HT-29 (cell line): ENCODE measurements at places on chromosomes 13 and 19.

DNA sequence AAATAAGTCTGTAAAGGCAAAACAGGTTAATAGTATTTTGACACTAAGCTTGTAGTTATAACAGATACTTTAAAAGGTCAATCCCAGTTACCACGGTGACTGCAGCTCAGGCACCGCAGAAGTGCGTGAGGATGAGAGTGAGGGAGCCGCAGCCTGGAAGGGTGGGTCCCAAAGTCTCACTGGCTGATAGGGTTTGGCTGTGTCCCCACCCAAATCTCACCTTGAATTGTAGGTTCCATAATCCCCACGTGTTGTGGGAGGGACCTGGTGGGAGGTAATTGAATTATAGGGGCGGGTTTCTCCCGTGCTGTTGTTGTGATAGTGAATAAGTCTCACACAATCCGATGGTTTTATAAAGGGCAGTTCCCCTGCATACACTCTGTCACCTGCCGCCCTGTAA, 40.0 kb upstream of the GAS6 start:
- DNase-seq = no peak

DNA sequence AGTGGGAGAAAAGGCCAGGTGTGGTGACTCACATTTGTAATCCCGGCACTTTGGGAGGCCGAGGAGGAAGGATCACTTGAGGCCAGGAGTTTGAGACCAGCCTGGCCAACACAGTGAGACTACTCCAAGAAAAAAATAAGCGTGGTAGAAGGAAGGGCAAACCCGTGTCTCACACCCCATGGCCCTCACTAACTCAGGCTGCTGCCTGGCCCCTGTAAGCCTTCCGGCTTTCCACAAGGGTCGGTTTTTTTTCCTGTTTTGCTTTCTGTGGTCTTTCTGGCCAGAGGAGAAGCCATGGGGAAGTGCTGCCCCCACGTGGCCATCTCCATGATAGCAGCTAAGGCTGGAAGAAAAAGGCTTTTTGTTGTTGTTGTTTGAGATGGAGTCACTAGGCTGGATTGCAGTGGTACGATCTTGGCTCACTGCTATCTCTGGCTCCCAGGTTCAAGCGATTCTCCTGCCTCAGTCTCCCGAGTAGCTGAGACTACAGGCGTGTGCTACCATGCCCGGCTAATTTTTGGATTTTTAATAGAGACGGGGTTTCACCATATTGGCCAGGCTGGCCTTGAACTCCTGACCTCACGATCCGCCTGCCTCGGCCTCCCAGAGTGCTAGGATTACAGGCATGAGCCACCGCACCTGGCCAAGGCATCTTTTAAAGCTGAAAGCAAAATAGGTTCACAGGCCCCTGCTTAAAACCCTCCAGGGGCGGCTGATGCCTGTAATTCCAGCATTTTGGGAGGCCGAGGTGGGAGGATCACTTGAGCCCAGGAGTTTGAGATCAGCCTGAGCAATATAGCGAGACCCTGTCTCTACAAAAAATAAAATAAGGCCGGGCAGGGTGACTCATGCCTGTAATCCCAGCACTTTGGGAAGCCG, 7.5 kb upstream of the ARHGEF18 start:
- peak; percentile 77 for DNase-seq

- DNase-seq = no peak
Measured at GRCh38 chr13:52924289-52925148, 76.1 kb upstream of the PCDH8 start.

DNA sequence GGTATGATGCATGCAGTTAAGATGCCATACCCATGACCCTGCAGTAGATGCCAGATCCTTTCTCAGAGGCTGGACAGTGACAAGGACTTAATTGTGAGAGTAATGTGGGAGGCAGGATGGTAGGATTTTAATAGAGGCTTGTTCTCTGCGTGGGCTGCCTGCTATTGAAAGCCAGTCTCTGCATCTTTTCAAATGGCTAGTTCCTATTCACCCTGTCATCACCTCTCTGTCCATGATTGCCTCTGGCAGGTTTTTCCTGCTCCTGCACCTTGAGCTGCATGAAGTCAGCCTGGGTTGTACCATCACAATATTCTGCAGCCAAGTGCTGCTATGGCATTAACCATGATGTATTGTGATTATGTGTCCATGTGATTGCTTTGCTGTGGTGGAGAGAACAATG, 440.5 kb downstream of the ITGBL1 start:
- no peak for DNase-seq

DNA sequence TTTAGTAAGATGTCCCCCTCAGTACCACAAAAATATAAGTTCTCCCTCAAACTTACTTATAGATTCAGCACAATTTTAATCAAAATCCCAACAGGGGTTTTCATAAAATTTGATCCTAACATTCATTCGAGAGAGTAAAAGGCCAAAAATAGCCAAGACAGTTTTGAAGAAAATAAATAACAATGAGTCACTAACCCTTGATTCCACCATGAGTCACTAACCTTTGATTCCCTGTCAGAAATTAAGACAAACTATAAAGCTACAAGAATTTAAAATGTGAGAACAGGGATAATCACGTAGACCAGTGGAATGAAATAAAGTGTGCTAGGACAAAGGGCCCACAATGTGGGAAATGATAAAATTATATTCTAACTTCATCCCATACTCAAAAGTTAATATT, 320.3 kb downstream of the SUCLA2 start:
- DNase-seq = peak; percentile 21

GRCh38 chr13:33524086-33524485, 238.5 kb upstream of the STARD13 start:
- DNase-seq = no peak

DNA sequence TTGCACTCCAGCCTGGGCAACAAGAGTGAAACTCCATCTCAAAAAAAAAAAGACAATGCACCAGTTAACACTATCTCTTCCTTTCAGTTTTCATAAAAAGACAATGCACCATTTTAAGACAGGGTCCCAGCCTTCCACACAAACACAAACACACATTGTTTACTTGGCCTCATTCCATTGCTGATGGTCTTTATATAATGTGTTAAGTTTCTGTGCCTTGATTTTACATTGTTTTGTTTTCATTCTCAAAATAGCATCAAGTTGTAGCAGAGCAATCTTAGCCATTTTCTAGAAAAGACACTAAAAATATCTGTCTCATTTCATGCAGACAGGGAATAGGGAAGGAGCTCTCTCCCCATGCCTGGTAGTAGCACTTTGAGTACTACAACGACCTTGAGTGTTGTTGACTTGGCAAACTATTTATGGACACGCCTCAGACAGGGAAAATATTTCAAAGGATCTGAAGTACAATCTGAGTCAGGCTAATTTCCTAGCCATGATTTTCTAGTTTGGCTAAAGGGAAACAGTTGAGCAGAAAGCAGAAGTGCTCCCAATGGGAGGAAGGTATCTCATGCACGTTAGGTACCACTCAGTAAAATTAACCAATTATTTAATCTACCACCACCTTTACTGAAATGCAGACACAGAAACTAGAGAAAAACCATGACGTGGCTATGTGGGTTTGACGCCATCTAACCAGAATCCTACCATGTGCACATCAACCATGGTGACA, 120.6 kb downstream of the ABCC4 start:
- DNase-seq = no peak

- no peak for DNase-seq
Measured at GRCh38 chr19:40626918-40627317, 25.7 kb downstream of the LTBP4 start.

DNA sequence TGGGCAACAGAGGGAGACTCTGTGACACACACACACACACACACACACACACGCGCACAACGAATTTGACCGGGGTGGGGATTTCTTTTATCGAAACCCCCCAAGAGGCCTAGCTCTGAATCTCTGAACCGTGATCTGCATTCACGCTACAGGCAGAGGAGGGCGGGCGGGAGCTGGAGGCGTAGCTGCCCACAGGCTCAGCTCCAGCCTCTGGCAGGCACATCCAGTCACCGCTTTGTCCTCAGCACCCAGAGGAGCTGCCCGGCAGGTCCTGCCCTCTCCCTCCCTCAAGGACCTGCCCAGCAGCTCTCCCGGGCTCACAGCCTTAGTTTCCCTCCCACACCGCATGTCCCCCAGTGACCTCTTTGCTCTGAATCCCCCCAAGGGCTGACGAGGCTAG, 20.0 kb downstream of the CILP2 start:
- DNase-seq = no peak

DNA sequence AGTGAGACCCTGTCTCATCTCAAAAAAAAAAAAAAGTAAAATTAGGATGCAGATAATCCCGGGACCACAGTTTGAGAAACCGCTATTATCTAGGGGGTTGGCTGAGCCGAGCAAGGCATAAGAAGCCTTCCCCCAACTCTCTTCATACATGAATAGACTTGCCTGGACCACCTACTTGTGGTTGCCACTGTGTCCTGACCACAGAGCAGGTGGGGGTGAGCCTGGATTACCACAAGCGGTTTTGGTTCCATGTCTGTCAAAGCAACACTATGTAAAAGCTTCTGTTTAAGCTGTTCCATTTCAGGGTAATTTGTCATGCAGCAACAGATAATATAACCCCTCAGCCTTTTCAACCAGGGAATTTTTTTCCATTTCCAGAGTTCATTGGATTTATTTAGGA, 3.3 kb upstream of the NAPA start:
- DNase-seq = no peak

DNA sequence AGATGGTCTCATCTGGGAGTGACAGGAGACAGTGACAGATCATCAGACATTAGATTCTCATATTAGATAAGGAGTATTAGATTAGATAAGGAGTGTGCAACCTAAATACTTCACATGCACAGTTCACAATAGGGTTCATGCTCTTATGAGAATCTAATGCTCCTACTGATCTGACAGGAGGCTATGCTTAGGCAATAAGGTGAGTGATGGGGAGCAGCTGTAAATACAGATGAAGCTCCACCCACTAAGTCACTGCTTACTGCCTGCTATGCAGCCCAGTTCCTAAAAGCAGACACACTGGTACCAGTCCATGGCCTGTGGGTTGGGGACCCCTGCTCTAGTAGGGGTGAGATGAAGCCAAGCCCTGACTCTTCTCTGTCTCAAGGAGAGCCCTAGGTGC, 10.0 kb upstream of the IGFL3 start:
- DNase-seq = peak; percentile 29

- DNase-seq = peak; percentile 90
Measured at GRCh38 chr19:52923778-52924593, 758 bp upstream of the ZNF888 start.

GRCh38 chr13:54879036-54879435, 1850.4 kb downstream of the OLFM4 start:
- no peak for DNase-seq

GRCh38 chr19:19551853-19552192, 13.8 kb downstream of the CILP2 start:
- DNase-seq = no peak

DNA sequence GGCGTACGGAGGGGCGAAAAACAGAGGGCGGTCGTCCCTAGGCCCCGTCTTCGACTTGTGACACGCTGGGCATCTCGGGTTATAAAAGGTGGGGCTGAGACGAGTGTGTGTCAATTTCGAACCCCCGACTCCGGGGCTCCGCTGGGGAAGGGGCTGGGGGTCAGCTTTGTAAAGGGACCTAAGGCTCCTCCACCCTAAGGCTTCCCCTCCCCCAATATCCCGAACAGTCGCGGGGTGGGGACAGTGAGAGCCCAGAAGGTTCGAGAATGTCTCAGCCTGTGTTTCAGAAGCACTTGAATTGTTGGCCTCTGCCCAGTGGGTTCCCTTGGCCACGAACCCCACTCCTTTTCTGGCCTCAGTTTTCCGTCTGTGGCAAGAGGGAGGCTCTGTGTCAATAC, 450 bp downstream of the SELENOW start:
- DNase-seq = peak; percentile 63

GRCh38 chr19:5342573-5343201, 2.1 kb upstream of the PTPRS start:
- DNase-seq = no peak

DNA sequence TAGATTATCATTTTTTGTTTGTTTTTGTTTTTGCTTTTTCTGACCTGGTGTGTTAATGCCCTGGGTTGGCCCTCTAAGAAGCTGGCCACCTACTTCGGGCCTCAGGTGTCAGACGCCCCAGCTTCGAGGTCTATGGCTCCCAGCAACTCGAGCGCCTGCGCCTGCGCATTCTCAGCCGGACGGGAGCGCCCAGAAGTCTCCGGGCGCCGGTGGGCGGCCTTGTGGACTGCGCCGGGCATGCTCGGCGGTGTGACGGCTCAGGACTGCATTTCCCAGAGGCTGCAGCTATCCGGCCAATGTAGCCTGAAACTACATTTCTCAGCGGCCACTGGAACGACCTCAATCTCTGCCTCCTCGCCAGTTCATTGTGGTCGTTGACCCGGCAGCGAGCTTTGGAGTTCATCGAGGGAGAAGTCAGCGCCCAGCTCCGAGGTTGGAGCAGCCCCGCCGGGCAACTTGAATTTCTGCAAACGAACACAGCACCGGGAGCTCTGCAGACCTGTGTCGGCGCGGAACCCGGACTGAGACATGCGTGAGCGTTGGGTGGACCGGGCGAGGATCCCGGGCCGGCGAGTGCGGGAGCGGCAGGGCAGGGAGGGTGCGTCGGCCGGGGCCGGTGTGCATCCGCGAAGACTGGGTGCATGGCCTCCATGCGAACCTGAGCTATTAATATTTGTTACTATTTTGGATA, at the start of gene ZNF30:
TSS of gene ZNF30 (plus strand) at position 219 of the 691 bp plus-strand sequence. CDS start 3,045 bp downstream, outside the sequence.
- peak; percentile 98 for DNase-seq

GRCh38 chr13:30403456-30403855, 18.8 kb upstream of the UBE2L5 start:
- no peak for DNase-seq

GRCh38 chr13:49664606-49665005, 26.7 kb downstream of the EBPL start:
- DNase-seq = no peak

- peak; percentile 59 for DNase-seq
Measured at GRCh38 chr19:40611096-40611495, 9.9 kb downstream of the LTBP4 start.

GRCh38 chr19:43616306-43616705, 3.1 kb downstream of the ZNF428 start:
- DNase-seq = no peak

GRCh38 chr13:94330552-94331071, 148.9 kb downstream of the DCT start:
- DNase-seq = no peak

- DNase-seq = no peak
Measured at GRCh38 chr13:93716623-93717022, 490.0 kb downstream of the GPC6 start.

DNA sequence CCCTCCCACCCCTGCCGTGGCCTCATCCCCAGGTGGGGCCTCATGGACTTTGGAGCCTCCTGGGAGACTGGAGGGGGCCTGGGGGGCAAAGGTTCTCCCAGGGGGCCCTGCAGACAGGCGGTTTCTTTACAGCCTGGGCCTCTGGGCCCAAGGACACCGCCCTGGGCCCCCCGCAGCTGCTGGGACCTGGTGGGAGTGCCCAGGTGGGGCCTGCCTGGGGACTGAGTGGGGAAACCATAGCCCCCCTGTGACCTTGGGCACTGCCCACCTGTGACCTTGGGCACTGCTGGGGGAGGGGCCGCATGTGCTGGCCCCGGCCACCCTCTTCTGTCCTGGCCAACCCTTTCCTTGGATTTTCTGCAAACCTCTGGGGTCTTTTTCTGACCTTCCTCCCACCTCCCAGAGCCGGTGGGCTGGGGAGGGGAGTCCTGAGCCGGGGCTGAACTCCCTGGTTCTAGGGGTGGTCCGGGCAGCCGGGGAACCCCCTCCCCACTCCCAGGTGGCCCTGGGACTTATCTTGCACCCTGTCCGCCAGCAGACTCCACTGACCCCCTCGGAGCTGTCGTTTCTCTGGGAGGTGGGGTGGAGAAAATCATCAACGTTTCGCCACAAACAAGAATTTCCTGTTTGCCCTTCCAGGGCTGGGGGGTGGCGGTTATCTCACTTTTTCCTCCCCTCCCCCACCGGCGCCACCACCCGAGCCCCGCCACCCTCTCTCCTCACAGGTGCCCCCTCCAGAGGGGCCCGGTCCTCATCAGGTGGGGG, 27.0 kb downstream of the ARID3A start:
- DNase-seq = peak; percentile 52

GRCh38 chr19:40827386-40828247, 22.6 kb downstream of the CYP2A6 start:
- no peak for DNase-seq
